ENCODE measurements at places on chromosomes 6 and 20.

DNA sequence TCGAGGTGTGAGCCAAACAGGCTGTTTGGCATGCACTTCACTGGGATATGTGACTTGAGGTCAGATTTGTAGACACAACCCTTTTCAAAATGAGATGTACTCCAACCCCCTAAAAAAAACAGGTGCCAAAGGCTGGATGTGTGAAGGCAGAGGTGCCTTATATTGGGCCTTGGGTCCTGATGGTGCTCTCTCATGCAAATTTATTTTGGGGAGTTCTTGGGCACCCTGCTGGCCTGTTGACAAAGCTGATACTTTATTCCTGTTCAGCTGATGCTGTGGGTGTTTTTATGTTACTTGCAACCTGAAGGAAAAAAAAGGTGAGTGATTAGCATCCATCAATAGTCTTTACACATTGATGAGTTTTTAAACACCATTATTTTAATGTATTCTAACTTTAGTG lies 121.5 kb downstream of the DNAH8 start:
- DNase-seq = no peak

- DNase-seq = no peak
These were observed 20.0 kb downstream of the ZNF341 start for GRCh38 chr20:33751775-33752174.

- DNase-seq = no peak
These were observed 49.1 kb downstream of the MAP3K7 start for GRCh38 chr6:90537723-90538258.

GRCh38 chr20:42742926-42743325 lies 446.8 kb downstream of the PTPRT start:
- DNase-seq = no peak

GRCh38 chr6:149660028-149660427 lies 11.5 kb upstream of the KATNA1 start:
- no peak for DNase-seq

DNA sequence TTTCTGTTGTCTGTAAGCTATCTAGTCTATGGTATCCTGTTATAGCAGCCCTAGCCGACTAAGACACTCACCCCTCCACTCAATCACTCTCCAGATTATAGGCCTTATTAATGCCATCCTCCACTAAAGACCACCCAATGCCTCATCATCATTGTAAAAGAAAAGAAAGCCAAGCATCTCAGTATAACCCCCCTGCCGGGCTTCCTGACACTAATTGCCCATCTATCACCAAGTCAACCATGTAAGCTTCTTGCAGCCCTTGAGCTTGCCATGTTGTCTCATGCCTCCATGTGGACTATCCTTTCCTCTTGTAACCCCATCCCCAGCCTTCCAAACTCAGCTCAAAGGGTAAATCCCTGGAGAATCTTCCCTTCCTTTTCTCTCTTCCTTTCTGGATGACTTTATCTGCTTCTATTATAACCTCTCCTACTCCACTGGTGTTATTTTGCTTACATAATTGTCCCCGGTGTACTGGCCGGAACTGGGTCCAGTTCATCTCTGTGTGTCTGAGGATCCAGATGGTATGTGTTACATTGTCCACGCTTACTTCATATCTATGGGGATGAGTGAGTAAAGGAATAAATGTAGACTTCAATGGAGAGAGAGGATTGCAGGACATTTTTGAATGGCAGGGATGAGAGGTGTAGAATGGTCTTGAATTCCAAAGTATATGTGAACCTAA lies 202.9 kb upstream of the SOX4 start:
- DNase-seq = no peak

DNA sequence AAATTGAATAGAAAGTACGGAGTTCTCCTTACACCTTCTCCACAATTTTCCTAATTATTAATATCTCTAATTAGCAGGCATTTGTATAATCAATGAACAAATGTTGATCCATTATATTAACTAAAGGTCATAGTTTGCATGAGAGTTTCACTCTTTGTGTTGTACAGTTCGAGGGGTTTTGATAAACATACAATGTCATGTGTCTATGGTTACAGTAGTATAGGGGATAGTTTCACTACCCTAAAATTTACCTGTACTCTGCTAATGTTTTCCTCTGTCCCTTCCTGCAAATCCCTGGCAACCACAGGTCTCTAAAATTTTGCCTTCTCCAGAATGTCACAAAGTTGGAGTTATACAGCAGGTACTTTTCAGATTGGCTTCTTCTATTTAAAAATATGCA lies 1199.8 kb upstream of the GJE1 start:
- no peak for DNase-seq

GRCh38 chr20:43983904-43984361 lies 69.3 kb downstream of the TOX2 start:
- no peak for DNase-seq

DNA sequence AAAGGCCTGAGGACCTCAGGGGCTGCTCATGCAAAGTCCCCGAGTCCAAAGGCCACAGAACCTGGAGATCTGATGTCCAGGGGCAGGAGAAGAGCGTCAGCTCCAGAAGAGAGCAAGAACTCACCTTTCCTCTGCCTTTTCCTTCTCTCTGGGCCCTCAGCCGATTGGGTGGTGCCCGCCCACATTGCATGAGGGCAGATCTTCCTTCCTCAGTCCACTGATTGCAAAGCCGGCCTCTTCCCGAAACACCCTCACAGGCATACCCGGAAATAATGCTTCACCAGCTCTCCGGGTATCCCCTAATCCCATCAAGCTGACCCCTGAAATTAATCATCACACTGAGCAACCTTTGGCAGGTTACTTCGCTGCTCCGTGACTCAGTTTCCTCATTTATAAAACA lies 33.4 kb downstream of the SPDEF start:
- no peak for DNase-seq

DNA sequence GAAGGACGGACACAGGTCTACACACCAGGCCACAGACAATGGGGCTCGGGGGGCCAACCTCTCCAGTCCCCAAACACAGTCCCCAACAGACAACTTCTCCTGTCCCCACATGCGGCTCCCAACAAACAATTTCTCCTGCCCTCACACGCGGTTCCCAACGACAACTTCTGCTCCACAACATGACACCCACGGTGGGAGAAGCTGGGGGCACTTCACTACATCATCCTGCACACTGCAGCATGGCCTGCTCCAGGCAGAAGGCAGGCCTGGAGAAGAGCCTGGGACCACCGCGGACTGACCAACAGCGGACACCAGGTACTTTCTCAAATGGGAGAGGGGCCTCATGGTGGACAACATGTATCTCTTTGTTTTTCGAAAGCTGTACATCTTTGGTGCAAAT lies 6.7 kb downstream of the TAF4 start:
- no peak for DNase-seq

DNA sequence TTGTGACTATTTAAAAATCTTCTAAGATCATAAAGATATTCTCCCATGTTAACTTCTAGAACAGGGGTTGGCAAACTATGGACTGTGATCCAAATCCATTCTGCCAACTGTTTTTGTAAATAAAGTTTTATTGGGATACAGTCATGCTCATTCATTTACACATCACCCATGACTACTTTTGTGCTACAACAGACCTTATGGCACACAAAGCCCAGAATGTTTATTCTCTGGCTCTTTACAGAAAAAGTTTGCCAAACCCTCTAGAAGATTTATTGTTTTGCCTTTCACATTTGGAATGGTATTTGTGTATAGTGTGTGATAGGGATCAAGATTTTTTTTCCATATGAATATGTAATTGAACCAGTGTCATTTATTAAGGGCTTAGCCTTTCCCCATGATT lies 341.7 kb downstream of the CD83 start:
- DNase-seq = no peak

DNA sequence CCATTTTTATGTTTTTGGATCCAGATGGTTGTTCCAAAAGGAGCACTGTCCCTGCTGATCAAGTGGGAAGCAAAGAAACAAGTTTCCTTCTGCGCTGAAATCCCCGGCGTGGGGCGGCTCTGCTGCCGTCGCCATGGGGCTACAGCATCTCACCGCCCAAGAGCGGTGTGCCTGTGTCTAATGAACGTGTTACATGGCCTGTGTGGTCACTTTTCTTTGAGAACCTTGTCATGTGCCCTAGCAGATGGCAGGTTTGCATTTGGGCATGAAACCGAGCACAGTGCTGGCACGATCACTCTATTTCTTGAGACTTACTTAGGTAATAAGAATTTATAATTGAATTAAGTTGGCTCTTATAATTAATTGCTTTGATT lies 51.9 kb downstream of the ZDHHC14 start:
- no peak for DNase-seq

- DNase-seq = no peak
These were observed 189.7 kb downstream of the COL9A1 start for GRCh38 chr6:70113171-70113570.

DNA sequence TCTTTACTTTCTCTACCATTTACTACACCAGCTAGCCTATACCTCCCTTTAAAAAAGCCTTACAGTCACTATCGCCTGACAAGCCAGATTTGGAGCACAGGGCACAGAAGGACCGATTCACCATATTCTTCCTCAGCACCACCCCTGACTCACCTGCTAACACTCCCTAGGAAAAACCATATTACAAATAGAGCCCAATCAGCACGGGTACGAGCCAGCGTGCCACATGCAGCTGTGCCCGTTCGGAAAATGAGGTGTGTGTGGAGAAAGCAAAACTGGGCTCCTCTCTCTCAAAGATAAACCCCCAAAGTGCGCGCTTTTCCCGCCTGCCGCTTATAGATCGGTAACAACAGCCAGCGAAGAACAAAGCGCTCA lies 1.2 kb downstream of the SYNCRIP start:
- no peak for DNase-seq

DNA sequence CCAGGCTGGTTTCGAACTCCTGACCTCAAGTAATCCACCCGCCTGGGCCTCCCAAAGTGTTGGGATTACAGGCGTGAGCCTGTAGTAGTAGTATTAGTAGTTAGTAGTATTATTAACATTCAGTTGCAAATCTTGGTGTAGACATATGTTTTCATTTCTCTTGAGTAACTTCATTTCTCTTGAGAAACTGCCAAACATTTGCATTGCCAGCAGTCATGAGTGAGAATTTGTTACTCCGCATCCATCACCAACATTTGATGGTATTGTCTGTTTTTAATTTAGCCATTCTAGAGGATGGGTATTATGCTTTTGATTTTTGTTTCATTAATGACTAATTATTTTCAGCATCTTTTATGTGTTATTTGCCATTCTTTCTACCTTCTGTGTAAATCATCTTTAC lies 1.5 kb upstream of the ERVFRD-1 start:
- no peak for DNase-seq

- no peak for DNase-seq
These were observed 19.5 kb downstream of the SF3B5 start for GRCh38 chr6:144075875-144076274.

- no peak for DNase-seq
These were observed 41.4 kb downstream of the LAMP5 start for GRCh38 chr20:9555781-9556180.

DNA sequence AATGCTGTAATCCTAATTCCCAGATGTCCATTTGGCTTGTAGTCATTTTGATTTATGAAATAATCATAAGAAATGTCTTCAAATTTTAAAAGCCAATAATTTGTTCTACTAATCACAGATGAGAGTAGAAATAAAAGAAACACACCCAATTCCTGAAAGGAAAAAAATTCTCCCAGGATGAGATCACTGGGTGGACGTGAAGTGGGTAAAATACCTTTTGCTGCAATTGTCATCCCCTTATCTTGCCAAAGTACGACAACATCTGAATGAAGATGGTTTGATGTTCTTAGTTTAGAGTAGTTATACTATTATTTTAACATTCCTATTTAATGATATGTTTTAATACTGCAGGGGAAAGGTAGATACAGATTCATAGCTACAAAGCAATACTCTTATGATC lies 33.7 kb downstream of the MTHFD1L start:
- no peak for DNase-seq
